T-helper 17 cell (primary cell): ENCODE measurements at places on chromosomes 7 and 10. TPM values are rescaled to one million over a fixed set of nuclear protein-coding genes. Genes with fewer than 3 reads are reported as not detected.

Gene RADIL
- total RNA-seq = not detected

DNA sequence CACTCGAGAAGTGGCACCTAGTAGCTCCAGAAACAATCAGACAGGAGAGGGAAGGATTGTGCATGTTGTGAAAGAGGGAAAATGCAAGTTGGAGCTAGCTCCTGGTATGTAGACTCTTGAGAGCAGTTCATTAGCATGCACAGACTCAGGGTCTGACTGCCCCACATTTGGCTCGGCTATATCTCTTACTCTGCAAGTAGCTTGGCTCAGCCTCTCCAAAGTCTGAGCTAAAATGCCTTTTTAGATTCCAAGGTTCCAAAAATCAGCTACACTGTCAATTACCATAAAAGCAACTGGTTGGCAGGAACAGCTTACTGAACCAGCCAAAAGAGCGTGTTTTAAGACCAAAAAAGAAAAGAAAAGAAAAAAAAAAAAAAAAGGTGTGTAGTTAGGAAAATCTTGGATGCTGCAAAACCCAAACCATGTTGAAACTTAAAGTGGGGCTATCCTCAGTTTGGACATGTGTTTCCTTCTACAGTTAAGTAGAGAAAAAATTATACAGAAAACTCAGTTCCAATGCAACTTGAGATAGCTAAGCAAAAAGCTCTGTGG lies 65.5 kb downstream of the MKX start:
- H3K4me3 ChIP-seq = no peak overlapping the region
- peaks cover 21% of the 10 kb centered on the region for H3K27me3 ChIP-seq
- no peak overlapping the region for H3K27ac ChIP-seq
- H3K36me3 ChIP-seq = no peaks in the 10 kb centered on the region
- peaks cover 2% of the 10 kb centered on the region for H3K4me1 ChIP-seq
- DNase-seq = no peak

- no peak for DNase-seq
- peaks cover 3% of the 10 kb centered on the region for H3K4me1 ChIP-seq
- no peak overlapping the region for H3K27ac ChIP-seq
Observed at GRCh38 chr10:104099941-104100340, 14.3 kb upstream of the COL17A1 start.

DNA sequence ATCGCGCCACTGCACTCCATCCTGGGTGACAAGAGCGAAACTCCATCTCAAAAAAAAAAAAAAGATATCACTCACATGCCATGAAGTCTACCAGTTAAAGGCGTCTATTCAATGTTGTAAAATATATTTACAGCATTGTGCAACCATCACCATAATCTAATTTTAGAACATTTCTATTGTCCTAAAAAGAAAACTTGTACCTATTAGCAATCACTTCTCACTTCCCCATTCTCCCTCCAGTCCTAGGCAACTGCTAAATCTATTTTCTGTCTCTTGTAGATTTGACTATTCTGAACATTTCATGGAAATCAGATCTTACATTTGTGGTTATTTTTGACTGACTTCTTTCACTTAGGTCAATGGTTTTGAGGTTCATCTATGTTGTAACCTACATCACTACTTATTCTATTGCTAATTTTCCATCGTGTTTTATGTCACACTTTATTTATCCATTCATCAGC lies 25.2 kb upstream of the OTUD1 start:
- no peak overlapping the region for H3K4me3 ChIP-seq
- peaks cover 7% of the 10 kb centered on the region for H3K27me3 ChIP-seq
- DNase-seq = no peak

- peaks cover 2% of the 10 kb centered on the region for H3K36me3 ChIP-seq
- H3K27me3 ChIP-seq = no peaks in the 10 kb centered on the region
- no peak for DNase-seq
- H3K4me1 ChIP-seq = peaks cover 9% of the 10 kb centered on the region
- no peak overlapping the region for H3K27ac ChIP-seq
Observed at GRCh38 chr10:62069452-62070178, 168.1 kb downstream of the ARID5B start.
